ENCODE measurements at places on chromosomes 12 and 14. TPM values are rescaled to one million over a fixed set of nuclear protein-coding genes. Genes with fewer than 3 reads are reported as not detected.
A peak's percentile ranks its signal among the peaks of the same experiment; 100 is the strongest.

The RPL10L gene
- total RNA-seq: not detected

- DNase-seq: no peak
These were observed 208.7 kb downstream of the ERC1 start for GRCh38 chr12:1199700-1200099.

DNA sequence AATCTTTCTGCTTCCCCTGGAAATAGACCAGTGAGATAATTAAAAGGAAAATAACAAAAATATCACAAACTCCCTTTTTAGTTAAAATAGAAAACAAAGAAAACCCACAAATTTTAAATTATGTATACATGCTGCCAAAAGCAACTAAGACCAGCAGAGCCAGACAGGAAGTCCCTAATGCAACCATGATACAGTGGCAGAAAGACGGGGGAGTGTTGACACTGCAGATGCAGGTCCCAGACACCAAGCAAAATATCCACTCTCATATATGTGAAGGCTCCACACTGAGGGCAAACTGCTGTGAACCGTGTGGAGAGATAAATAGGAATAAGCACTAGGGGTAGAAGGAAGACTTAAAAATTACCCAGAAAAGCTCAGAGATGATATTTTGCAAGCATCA, 401.0 kb downstream of the BTG1 start:
- no peak for DNase-seq

The CORO1C gene
- 131 TPM for total RNA-seq

DNA sequence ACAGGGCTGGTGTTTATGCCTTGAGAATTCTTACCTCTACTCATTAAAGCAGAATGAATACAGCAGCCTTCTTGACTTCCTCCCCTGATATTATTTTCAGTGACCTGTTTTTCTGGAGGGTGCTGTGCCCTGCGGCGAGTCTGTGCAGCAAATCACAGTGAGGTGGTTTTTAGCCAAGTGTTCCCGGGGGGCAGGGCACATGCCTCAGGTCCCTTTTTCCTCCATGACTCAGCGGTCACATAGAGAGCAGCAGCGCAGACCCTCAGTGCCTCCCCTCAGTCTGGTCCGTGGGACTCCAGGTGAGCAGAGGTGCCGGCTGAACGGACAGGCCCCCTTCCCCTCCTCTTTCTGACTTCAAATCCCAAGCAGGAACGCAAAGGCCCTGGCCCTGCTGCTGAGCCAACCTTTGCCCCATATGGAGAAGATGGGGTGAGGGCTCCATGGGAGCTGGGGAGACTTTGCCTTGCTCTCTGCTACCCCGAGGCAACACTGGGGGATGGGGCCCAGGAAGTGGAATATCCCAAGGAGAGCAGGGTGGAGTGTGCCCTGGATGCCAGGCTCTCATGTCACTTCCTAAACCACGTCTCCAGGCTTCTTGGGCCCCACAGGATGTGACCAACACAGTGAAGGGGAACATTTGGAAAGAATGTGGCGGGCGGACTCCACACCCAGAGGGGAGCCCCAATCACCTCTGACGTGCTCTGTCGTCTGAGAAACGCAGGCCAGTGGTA, 90.0 kb downstream of the DHRS2 start:
- no peak for DNase-seq

The GZMB gene
- total RNA-seq: not detected

The MMAB gene
- 14.0 TPM for total RNA-seq

GRCh38 chr12:121175383-121176119, 34.4 kb upstream of the P2RX4 start:
- no peak for DNase-seq

The BCL7A gene
- total RNA-seq: 6.8 TPM

The KRT74 gene
- total RNA-seq: not detected

GRCh38 chr12:105539735-105540134, 209.2 kb downstream of the C12orf75 start:
- no peak for DNase-seq

DNA sequence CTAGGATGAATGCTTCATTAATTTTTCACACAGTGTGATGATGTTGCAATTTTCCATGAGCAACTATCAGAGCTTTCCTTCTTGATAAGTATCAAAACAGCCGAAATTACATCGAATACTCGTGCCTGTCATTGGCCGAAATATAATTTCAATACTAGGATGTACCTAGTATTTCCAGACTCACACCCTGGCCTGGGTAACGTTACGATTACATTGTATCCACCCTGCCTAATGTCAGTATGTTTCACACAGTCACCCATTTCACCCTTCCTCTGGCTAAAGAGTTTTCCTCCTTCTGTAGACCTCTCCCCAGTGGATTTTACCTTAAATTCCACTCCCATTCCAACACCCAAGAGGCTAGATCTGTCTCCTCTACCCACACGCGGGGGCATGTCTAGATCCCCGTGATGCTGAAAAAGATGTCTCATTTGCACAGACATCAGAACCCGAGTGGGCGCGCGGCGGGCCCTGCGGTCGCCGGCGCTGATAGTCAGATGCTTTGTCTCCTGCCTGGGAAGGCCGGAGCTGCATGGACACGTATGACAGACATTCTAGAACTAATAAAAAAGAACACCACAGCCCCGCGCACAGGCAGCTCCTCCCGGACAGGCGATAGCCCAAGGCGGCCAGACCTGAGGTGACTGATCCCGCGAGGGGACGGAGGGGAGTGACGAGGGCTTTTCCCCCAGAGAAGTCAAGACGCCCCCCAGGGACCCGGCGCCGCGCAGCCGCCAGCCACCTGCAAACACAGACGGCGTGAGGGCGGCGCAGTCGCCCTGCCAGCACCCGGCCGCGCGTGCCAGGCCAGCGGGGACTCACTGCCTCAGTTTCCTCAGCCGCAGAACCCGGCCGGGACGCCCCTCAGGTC, 723 bp downstream of the KIF21A start:
- DNase-seq: peak; percentile 46

GRCh38 chr12:100503228-100503628, 29.6 kb downstream of the NR1H4 start:
- DNase-seq: no peak

The TAS2R7 gene
- not detected for total RNA-seq

- DNase-seq: no peak
These were observed 152.1 kb downstream of the MGAT4C start for GRCh38 chr12:86104087-86104486.

DNA sequence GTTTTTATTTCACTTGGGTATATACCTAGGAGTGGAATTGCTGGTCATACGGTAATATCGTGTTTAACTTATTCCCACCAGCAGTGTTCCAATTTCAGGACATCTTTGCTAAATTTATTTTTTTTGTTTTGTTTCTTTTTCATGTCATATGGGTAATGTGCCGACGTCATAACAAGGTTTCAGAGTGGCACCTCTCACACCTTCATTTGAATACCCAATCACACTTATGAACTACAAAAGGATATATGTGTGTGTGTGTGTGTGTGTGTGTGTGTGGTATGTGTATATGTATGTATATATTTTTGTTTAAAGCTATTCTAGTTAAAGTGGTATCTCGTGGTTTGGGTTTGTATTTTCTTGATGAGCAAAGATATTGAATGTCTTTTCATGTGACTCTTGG, 12.1 kb downstream of the TRAF3 start:
- DNase-seq: no peak

DNA sequence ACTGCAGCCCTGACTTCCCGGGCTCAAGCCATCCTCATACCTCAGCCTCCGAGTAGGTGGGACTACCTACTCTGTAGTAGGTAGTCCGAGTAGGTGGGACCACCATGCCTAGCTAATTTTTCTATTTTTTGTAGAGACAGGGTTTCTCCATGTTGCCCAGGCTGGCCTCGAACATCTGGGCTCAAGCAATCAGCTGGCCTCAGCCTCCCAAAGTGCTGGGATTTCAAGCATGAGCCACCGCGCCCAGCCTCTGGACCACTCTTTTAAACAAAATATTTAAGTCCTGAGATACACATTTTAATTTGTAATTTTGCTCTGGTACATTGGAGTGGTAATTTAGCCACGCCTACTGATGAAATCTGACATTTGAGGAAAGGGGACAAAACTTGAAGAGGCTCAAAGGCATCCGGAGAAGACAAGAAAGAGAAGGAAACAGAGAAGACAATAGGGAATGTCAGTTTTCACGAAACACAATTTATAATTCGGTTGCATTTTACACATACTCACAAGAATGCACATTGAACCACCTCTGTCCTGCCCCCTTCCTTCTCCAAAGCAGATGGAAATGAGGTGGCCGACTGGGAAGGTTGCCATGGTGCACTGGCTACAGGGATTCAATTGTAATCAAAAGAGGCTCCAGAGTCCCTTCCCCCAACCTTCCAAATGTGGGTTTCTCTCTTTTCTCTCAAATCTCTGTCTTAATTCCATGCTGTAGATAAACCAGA, 9.7 kb upstream of the TUBA1A start:
- peak; percentile 94 for DNase-seq

The HVCN1 gene
- total RNA-seq: 6.1 TPM

GRCh38 chr14:54329082-54329695, 67.6 kb upstream of the CDKN3 start:
- DNase-seq: peak; percentile 83

- no peak for DNase-seq
These were observed 151.1 kb upstream of the RTL1 start for GRCh38 chr14:101054671-101055070.

The RHNO1 gene
- 25.8 TPM for total RNA-seq

The PLEKHD1 gene
- under 0.01 TPM for total RNA-seq

- DNase-seq: no peak
These were observed 26.1 kb upstream of the PTHLH start for GRCh38 chr12:27998658-27999057.

GRCh38 chr12:10121278-10121677, 8.7 kb downstream of the CLEC7A start:
- no peak for DNase-seq

DNA sequence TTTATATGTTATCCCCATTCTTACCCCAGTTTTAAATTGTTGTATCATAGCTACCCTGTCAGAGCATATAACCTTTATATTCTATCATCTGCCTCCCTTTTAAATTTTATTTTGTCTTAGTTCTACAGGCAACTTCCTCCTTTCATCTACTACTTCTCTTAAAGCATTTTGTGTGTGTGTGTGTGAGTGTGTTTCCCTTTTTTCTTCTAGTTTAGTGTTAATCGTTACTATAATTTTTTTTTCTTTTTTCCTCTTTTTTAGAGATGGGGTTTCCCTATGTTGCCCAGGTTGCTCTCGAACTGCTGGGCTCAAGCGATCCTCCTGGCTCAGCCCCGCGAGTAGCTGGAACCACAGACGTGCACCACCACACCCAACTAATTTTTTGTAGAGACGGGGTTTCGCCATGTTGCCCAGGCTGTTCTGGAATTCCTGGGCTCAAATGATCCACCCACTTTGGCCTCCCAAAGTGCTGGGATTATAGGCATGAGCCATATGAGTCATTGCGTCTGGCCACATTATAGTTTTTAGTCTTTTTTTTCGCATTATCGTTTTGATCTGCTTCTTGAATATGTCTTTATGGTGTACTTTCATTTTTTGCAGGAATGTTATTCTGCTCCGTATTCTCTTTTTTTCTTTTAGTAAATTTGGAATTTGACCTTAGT, 33.1 kb upstream of the FBXO34 start:
- DNase-seq: no peak

DNA sequence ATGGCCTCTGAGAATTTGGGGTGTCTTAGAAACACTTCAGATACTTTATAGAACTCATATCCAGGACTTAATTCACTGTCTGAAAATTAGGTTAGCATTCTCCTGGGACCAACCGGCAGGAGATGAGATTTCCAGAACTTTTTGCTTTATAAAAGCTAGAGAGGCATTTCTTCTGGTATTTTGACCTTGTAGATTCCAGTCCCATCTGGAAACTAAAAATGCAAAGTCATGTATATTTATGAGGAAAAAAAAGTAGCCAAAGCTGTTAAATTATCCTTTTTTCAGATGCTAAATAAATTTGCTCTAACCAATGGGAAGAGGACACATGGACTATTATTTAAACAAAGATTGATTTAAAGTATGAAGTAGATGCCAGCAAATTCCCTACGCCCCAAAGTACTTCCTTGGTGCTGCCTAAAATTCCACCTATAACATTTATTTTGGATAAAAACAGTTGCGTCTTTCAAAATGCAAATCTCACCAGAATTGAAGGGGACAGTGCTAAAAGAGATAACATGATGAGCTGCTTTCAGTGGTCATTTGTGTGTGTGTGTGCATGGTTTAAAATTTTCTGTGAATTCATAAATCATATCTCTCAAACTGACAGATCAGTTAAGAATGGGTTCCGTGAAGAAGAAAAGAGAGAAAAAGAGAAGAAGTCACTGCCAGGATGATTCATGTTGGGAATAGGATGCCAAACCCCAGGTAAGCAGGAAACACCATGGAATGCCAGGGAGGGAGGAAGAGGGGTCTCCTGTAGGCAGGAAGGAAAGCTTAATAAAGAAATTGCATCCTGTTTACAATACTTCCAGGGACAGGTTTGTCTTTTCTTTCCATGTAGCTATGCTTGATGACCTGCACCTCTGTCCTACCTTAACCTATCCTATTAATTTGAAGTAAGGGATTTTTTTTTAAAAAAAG, 97.7 kb upstream of the RGS6 start:
- DNase-seq: no peak

DNA sequence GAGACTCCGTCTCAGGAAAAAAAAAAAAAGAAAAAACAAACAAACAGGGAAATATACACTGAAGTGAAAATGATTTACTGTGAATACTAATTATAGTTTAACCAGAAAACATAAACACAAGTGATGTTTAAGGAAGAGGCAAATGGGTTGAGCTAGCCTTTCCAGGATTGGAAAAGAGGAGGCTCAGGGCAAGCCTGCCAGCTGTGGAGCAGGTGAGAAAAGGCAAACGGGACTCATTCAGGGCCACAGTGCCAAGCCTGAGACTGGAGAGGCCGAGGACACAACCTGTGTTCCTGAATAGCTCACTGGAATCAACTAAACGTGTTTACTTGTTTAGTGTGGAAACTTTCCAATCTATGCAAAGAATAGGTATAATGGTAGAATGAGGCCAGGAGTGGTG, 35.7 kb upstream of the MAPKAPK5 start:
- no peak for DNase-seq

GRCh38 chr12:105279460-105280056, 43.6 kb upstream of the APPL2 start:
- peak; percentile 71 for DNase-seq

DNA sequence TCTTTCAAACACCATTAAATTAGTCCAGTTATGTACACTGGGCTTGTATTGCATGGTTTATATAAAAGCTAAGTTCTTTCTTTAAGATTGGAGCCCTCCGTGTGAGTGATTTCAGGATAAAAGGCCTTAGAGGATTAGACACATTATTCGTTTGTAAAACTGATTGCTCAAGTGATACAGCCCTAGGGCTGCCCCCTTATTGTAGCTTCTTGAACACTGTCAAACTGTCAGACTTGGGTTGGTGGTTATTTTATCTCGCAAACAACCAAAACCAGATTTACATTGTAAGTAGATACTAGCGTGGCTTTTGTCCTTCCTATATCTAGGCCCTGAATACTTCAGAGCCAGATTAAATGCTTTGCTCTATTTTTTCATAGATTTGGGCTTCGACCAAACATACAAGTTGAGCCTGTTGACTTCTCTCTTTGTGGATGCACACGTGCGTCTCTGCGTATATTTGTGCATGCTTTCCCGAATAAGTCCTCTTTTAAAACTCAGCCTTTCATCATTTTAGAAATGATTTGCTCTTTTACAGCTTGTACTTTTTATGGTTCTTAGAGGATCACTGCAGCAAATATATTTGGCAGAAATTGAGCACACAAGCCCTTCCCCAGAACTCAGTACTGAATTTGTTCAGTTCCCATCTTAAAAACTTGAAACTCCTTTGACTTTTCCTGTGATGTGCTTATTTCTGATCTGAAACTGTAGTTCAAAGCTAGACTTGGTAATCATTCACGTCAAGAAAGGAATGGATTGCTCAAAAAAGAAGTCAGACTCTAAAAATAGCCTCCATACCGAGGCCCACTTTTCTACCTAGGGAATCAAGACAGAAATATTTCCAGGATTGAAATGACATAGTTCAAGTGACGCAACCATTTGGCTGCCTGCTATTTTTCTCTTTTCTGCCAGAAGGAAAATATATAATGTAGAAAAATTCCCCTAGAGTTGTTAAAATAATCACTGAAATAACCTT, 129.5 kb downstream of the ETV6 start:
- DNase-seq: no peak

The FOXN4 gene
- not detected for total RNA-seq

Measured in dermis blood vessel endothelial cell (primary cell).